ENCODE measurements at places on chromosomes 6 and 20.

DNA sequence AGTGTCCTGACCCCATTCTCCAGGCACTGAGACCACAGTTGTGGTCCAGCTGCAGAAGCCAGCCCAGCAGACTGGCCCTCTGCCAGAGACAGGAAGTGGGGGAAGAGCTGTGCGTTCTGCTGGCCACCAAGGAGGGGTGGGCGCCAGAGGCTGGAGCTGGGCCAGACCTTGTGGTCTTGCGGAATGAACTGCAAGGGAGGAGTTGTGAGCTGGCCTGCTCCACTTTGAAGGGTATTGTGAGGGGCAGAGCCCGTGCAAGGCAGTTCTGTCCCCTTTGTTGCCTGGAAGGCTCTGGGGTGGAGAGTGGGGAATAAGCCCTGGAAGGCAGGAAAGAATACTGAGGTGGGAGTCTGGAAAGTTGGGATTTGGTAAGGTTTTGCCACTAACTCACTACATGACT, 3.6 kb upstream of the MDFI start:
- DNase-seq = peak; percentile 75

GRCh38 chr6:105810105-105810921, 275.8 kb upstream of the PRDM1 start:
- peak; percentile 96 for DNase-seq

- no peak for DNase-seq
Observed at GRCh38 chr20:33569802-33570391, 80.0 kb downstream of the CBFA2T2 start.

- DNase-seq = peak; percentile 43
Observed at GRCh38 chr6:1015825-1016224, 296.1 kb upstream of the FOXQ1 start.

DNA sequence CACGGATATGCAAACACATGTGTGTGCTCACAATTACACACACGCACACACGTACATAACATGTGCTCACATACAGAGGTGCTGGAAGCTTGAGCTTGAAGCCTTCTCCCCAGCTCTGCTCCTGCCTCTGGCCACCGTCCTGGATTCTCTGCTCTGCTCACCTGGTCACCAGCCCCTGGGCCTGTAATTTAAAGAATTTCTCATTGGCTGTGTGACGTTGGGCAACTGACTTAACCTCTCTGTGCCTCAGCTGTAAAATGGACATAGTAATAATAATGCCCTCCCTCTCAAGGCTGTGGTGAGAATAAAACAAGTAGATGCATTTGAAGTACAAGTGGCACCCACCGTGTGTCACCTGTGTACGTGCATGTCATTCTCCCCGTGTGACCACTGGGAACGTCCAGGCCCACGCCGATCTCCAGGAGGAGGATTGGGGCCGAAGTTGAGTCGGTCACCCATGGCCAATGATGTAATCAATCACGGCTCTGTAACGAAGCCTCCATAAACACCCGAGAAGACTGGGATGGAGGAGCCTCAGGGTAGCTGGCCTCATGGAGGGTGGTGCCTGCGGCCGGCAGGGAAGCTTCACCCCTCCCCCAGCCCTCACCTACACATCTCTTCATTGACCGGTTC, 160.9 kb upstream of the AFDN start:
- DNase-seq = no peak

- DNase-seq = no peak
Observed at GRCh38 chr6:42696526-42697267, 25.7 kb downstream of the PRPH2 start.

- DNase-seq = peak; percentile 24
Observed at GRCh38 chr6:113634352-113635163, 222.6 kb upstream of the MARCKS start.

- no peak for DNase-seq
Observed at GRCh38 chr6:33592595-33593413, 12.7 kb upstream of the BAK1 start.

- DNase-seq = peak; percentile 74
Observed at GRCh38 chr6:145813285-145814034, 1.1 kb downstream of the FBXO30 start.

- DNase-seq = peak; percentile 58
Observed at GRCh38 chr20:46545077-46545826, 5.2 kb downstream of the OCSTAMP start.

GRCh38 chr6:155221086-155221485, 42.7 kb upstream of the CLDN20 start:
- no peak for DNase-seq
